ENCODE measurements at places on chromosomes 11 and 22.
A peak's percentile ranks its signal among the peaks of the same experiment; 100 is the strongest.

GRCh38 chr11:67640021-67640757 lies 626 bp upstream of the TBX10 start:
- peak; percentile 46 for DNase-seq

GRCh38 chr11:130892861-130893260 lies 23.4 kb downstream of the SNX19 start:
- no peak for DNase-seq

DNA sequence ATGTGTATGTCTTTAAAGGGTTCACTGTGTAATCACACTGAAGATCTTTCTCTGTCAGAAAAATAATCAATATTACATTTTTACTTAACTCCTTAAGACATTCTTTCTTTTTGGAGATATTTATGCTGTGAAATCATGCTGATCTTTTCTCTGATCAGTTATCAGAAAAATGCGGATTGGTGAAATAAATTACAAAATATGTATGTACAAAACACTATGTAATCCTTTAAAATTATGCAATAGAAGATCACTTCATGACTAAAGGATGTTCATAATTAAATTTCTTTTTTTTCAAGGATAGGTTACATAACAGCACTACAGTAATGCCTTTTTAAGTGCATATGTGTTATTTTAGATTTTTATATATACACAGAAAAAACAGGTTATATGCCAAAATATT lies 24.7 kb downstream of the BTBD10 start:
- DNase-seq, result no peak

GRCh38 chr11:64809781-64810241 lies 540 bp downstream of the MEN1 start:
- DNase-seq, result no peak

DNA sequence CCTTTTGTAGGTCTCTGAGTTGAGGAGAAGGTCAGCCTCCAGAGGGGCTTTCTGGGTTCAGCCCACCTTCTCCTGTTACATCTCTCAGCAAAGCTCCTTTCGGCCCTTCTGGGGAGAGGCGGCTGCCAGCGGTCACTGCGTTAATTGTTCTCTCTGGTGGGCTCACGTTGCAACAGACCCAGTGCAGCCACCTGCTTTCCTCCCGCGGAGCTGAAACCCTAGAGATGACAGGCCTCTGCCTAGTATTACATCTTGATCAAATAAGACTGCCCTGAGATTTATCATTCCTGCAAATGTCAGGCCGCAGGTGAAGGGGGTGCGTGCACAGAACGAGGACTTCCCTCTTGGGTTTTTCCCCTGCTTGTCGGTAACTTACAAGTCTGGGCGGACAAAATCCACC lies 43.2 kb upstream of the CREB3L1 start:
- no peak for DNase-seq

- DNase-seq, result no peak
Measured at GRCh38 chr11:94106716-94107115, 21.9 kb upstream of the PANX1 start.

GRCh38 chr11:103125462-103125861 lies 16.2 kb downstream of the DYNC2H1 start:
- DNase-seq, result no peak

GRCh38 chr11:111162305-111162704 lies 83.2 kb upstream of the POU2AF2 start:
- DNase-seq, result no peak

DNA sequence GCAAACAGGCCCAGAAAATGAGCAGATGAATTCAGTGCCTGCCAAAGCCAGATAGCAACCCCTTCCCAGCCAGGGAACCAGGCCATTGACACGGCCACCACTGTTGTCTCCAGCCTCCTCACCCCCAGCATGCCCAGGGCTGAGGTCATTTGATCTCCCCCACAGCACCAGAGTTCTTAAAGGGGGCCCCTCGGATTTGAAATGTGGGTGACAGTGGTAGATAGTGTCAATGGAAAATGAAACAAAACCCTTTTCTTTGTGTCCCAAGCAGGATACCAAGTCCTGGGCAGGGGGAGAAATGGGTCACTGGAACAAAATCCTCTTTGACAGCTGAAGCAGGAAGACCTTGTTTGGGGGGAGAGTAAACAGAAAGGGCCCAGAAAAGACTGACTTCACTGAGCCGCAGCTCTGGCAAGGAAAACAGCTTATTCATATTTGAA lies 14.3 kb upstream of the ACCSL start:
- no peak for DNase-seq

- DNase-seq, result no peak
Measured at GRCh38 chr11:96486890-96487611, 97.2 kb downstream of the JRKL start.

DNA sequence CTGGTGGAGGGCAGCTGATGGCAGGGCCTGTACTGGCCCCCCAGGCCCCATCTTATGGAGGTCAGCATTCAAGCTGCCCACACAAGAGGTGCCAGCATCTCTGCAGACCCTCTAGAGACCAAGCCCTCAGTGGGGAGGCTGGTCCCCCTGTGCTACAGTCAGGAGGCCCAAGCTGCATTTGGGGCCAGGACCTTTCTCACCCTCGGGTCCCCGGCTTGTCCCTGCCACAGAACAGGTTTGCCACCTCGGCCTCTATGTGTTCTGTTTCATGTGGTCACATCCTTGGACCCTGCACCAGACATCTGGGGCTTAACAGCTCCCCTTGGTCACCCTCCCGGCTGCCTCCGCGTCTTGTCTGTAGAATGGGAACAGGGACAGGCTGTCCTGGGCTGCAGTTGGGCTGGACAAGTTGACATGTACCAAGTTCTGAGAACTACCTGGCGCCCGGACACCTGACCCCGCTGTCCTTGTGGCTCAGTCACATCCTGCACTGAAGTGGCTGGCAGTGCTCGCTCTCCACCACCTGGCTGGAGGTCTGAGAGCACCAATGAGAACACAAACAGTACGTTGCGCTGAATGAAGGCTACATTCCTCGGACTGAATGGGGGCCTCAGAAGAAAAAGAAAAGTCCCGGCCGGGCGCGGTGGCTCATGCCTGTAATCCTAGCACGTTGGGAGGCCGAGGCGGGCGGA lies 2.7 kb upstream of the PLXNB2 start:
- DNase-seq, result no peak

- no peak for DNase-seq
Measured at GRCh38 chr11:76589964-76590950, 80.3 kb downstream of the LRRC32 start.

- no peak for DNase-seq
Measured at GRCh38 chr22:23068832-23069385, 1.4 kb upstream of the GNAZ start.

Measured in stimulated activated CD8-positive, alpha-beta memory T cell treated with anti-CD3 and anti-CD28 coated beads, Interleukin-2, amount 100 ng/mL, for 48 hours (primary cell).